ENCODE measurements at places on chromosomes 5 and 9.
A peak's percentile ranks its signal among the peaks of the same experiment; 100 is the strongest.

- DNase-seq, result peak; percentile 42
Observed at GRCh38 chr9:114619191-114619761, 8.2 kb downstream of the TMEM268 start.

DNA sequence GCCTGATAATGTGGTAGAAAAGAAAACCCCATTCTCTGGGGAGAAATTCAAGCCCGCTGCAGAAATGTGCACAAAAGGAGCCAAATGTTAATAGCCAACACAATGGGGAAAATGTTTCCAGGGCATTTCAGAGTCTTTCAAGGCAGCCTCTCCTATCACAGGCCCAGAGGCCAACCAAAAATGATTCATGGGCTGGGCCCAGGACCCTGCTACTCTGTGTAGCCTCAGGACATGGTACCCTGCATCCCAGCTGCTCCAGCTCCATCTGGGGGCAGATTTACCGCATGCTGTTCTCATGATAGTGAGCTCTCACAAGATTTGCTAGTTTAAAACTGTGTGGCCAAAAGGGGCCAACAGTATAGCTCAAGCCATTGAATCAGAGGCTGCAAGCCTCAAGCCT lies 41.1 kb downstream of the RAPGEF6 start:
- DNase-seq, result no peak

GRCh38 chr5:64690417-64691151 lies at the start of gene SHISAL2B:
Gene SHISAL2B, plus strand, starts transcription at chr5:64690503. Its CDS starts 121 bp downstream, at chr5:64690624.
- DNase-seq, result peak; percentile 44

DNA sequence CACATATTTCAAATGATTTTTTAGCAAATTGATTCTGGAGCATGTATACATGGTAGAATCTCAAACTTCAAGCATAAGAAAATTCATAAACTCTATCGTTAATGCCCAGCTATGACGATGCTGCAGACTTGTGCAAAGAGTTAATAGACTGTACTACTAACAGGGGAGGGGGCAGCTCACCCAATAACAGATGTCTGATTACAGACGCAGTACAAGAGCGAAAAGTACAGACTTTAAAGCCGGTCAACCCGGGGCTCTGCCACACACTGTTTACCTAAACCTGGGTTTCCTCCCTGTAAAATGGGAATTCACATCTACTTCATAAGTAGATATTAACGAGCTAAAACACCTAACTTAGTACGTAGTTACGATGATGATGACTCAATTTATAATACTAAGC lies 651 bp downstream of the TRIM23 start:
- DNase-seq, result no peak

DNA sequence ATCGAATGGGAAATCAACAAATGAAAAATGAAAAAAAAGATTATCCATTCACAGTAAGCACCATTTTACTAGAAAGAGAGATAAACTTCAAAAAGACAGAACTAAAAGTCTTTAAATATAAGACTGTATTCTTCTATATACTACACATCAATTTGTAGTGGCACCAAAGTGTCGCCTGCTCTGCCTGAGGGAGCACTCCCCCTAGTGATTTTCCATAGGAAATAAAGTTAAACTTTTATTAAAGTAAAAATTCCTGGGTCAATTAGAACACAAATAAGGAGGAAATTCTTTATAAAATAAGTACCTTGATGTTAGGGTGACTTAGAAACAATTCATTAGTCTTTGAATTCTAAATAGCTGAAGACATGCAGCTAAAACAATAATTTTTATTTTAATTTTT lies 9.7 kb downstream of the RAD1 start:
- DNase-seq, result no peak

DNA sequence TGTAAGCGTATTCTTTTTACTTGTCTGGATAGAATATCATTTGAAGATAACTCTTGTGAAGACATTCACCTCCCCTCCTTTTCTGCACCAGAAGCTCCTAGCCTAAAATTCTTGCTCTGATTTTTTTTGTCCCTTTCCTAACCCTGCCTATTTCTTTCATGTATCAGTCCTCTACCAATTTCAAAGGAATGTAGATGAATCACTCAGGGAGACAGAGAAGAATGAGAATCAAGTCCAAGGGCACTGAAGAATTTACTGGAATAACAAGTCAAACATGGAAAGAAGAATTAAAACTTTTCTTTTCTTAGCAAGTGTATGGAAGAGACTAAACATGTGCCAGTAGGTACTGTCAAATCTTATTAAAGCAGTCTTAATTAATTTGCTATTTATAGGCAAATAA lies 618.7 kb downstream of the DNAH5 start:
- DNase-seq, result no peak

DNA sequence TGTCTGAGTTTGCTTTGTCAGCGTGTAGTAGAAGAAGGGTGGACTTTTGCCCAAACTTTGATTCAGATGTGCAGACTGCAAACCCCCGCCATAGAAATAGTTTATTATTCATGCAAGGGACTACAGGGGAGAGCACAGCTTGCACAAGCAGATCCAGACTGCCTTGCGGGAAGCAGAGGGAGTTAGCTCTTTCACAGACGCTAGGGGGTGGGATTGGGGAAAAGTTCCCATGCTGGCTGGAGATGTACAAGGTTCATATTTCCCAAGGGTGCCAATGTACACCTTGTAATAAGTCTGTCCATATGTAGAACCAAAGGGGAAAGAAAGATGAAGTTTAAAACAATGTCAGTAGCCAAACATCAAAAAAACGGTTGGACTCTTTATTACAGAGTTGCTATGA lies 749.7 kb upstream of the COX7C start:
- DNase-seq, result no peak

- DNase-seq, result no peak
Observed at GRCh38 chr5:143581649-143582048, 178.2 kb upstream of the NR3C1 start.

GRCh38 chr5:36743891-36744772 lies 132.4 kb upstream of the NIPBL start:
- no peak for DNase-seq

DNA sequence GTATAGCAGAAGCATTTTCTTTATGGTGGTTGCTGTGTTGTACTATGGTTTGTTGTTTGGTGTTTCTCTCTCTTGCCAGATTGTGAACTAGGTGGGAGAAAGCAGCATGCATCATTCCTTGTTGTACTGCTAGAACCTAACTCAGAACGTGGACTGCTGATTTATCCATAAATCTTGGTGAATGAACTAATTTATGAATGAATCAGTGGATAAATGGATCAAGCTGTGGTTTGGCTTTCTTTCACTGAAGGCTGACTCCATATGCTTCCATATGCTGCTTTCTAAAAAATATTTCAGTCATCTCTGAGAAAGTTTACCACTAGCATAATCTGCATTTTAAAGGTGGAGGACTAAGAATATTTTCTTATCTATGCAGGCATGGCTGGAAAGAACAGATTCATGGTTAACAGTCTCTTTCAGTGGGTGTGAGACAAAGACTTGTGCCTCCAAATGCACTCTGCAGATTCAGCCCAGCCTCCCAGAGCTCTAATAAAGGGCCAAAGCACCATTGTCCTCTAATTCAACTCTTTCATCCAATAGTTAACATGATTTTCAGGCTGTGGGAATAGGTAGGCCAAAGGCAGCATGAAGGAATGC lies 237.7 kb downstream of the SH3GL2 start:
- no peak for DNase-seq

DNA sequence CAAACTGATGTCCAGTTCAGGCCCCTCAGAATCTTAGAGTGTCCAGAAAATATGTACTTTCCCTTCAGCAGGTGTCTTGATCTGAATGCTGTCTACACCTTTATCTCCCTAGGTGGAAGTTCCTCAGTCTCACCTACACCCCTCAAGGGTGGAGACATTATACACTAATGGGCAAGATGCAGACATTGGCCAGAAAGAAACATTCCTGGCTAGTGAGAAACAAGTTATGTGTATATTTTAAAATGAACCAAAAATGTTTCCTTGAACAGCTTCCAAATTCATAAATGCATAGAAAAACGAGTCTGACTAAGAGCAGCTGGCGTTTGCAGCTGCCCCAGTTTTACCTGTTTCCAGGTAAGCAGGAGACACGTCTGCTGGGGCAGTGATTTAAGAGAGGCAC lies 140.5 kb upstream of the IRX4 start:
- DNase-seq, result no peak

- no peak for DNase-seq
Observed at GRCh38 chr5:43553381-43553780, 3.5 kb downstream of the PAIP1 start.

DNA sequence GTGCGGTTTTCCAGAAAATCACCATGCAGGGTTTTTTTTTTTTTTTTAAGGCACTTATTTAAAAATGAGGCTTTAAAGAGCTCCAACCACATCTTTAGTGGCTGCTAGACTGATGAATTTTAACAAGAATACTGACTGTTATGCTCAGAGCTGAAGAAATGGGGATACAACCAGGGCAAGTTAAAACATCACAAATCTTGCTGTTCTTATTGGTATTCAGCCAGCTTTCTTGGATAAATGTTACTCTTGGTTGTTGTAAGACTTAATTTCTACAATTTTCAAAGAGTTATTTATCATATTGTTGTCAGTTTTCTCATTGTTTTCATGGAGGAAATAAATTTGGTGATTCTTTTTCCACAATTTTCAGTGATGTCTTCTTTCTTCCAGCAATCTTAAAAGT lies 352.8 kb upstream of the FAM174A start:
- no peak for DNase-seq

- no peak for DNase-seq
Observed at GRCh38 chr5:54337523-54337922, 27.1 kb upstream of the ARL15 start.

GRCh38 chr5:138752341-138752950 lies 779 bp upstream of the CTNNA1 start:
- no peak for DNase-seq

DNA sequence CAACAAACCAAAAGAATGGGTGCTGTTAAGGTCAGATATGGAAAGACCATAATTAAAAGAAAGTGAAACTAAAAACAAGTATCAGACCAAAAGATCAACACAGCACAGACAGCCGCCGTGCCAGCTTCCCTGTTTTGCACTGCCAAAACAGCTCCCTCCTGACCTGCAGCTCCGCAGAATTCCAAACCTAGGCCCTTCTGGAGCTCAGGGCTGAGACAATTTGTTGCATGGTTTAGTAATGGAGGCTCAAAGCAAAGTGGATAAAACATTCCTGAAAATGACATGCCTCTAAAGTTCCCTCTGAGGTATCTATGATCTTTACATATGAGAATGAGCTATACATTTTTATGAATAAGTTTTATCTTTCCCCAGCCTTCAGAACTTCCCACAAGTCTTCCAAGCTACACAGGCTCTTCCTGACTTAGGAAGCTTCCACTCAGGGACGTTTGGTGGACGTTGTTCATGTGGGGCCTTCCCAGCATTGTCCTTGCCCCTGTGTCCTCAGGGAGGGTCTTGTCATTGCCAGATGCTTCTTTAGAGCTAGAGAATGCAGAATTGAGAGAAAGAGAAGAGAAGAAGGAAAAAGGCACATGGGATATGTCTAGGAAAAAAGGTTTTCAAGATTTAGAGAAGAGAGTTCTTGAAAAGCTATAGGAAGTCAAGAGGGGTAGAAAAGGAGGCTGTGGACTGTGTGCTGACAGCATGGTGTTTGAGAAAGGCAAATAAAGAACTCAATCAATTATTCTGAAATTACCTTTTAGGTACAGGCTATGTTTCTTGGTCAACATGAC lies 28.4 kb upstream of the SSBP2 start:
- peak; percentile 26 for DNase-seq

GRCh38 chr5:129474544-129474943 lies 14.4 kb downstream of the ADAMTS19 start:
- no peak for DNase-seq

DNA sequence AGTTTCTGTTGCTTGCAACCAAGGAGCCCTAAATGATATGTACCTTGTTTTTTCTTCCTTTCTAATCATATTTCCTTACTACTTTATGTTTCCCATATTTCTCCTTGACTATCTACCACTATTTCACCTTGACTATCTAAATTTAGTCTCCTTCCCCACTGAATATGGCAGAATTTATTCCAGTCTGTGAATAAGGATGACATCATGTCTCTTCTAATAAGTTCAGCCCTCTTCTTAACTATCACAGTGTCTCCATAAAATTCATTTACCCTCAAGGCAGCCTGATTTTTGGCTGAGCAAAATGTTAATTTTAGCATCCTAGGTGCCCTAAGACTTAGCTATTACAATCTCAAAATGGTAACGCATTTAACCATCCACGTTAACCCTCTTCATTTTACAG lies 99.5 kb upstream of the EQTN start:
- DNase-seq, result no peak

- DNase-seq, result no peak
Observed at GRCh38 chr9:1959371-1959770, 55.8 kb upstream of the SMARCA2 start.

DNA sequence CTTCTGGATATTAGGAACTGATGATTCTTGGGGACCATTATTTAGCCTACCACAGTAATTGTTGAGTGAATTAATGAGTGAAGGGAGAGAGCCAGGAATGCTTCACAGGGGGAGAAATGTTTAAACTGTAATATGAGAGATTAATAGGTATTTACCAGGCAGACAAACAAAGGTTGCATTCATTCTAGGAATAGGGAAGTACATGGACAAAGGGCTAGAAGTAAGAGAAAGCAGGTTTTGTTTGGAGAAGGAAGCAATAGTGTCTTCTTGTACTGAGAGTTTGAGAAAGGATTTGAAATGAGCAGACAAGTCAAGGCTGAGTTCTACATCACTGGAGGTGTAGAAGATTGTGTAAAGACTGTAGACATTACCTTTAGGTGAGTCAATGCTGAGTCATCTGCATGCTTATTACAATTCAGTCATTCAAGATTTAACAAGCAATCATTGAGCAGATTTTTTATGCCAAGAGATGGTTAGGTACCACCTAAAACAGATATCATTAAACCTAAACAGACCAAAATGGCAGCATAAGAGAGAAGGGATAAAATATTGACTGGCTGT lies 8.0 kb downstream of the TAF1L start:
- no peak for DNase-seq

DNA sequence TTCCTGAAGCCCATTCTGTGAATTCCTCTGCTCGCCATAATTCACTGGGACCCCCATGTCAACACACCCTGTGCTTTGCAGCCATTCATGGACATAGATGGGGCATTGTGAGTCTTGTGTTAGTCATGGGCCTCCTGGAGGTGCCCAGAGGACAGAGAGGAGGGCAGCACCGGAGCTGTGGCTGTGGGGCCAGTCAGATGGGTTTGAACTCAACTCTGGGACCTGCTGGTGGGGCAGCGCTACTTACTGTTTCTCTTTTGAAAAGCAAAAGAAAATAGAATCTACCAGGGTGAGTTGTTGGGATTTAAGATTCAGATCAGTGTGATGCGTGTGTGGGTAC lies 11.3 kb upstream of the EXOC3 start:
- DNase-seq, result peak; percentile 15

DNA sequence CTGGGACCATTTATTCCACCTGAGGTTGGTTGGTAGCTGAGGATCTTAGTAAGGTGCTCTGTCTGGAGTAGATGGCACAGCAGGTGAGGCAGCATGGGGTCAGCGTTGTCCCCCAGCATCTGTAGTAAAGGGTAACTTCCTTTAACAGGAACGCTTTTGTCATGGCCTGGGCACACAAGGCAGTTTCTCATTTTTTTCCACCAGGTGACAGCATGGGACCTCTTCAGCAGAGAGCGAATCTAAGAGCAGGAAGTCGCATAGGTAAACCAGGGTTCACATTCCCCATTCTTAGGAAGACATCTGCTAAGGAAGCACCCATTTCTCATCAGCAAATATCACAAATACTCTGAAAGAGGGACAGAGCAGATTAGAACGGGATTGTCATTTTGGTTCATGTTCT lies 56.5 kb downstream of the GPR107 start:
- no peak for DNase-seq
